ENCODE measurements at places on chromosomes 1 and 21. TPM values are rescaled to one million over a fixed set of nuclear protein-coding genes. Genes with fewer than 3 reads are reported as not detected.

TDRD5 gene
- total RNA-seq = 0.09 TPM

TRIM17 gene
- 5.0 TPM for total RNA-seq

TMCO4 gene
- total RNA-seq = 0.40 TPM

DNA sequence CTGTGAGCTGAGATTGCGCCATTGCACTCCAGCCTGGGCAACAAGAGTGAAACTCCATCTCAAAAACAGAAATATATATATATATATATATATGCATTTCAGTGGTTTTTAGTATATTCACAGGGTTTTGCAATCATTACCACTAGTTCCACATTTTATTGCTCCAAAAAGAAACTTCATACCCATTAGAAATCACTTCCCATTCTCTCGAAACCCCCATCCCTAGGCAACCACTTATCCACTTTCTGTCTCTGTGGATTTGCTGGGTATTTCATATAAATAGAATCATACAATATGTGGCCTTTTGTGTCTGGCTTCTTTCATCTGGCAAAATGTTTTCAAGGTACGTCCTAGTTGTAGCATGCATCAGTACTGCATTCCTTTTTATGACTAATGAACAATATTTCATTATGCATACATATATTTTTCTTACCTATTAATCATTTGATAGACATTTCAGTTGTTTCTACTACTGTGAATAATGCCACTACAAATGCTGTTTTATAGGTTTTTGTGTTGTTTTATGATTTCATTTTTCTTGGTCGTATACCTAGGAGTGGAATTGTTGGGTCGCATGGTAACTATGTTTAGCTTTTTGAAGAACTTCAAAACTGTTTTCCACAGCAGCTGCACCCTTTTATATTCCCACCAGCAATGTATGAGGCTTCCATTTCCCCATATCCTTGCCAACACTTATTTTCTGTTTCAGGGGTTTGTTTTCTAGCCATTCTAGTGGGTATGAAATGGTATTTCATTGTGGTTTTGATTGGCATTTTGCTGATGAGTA lies 95.9 kb downstream of the PHTF1 start:
- DNase-seq = no peak

- no peak for DNase-seq
Measured at GRCh38 chr1:165958306-165958705, 130.9 kb downstream of the UCK2 start.

DNA sequence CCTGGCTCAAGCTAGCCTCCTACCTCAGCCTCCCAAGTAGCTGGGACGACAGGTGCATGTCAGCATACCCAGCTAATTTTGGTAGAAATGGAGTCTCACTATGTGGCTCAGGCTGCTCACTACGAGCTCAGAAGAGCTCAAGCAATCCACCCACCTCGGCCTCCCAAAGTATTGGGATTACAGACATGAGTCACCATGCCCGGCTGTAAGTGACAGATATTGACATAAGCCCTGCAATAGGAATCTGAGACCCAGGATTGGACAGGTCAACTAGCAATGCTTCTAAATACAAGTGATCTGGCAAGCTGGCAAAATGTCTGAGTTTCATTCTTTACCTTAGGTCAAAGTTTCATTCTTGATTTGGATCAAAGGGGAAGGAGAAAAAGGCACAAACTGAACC lies 40.5 kb upstream of the H6PD start:
- no peak for DNase-seq

DNA sequence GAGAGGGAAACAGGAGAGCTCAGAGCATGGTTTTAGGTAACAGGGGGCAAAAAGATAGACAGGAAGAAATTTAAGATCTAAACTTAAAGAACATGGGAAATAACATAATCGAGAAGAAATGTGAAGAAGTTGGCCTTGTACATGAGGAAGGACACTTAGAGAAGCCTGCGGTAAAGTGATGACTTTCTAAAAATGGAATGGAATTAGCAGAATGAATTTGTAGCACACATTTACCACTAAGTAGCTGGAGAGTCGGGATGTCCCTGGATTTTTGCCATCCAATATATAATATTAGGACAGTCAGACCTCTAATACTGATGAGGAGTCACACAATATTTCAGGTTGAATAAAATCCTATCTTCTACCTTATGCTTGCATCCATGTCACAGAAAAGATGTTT lies 77.7 kb upstream of the C1orf87 start:
- DNase-seq = no peak

Measured in neural progenitor cell (in vitro differentiated cells).